DMS79 treated with DMSO at 0.1 percent for 48 hours (cell line): ENCODE measurements at places on chromosomes 12 and 14.
A peak's percentile ranks its signal among the peaks of the same experiment; 100 is the strongest.

DNA sequence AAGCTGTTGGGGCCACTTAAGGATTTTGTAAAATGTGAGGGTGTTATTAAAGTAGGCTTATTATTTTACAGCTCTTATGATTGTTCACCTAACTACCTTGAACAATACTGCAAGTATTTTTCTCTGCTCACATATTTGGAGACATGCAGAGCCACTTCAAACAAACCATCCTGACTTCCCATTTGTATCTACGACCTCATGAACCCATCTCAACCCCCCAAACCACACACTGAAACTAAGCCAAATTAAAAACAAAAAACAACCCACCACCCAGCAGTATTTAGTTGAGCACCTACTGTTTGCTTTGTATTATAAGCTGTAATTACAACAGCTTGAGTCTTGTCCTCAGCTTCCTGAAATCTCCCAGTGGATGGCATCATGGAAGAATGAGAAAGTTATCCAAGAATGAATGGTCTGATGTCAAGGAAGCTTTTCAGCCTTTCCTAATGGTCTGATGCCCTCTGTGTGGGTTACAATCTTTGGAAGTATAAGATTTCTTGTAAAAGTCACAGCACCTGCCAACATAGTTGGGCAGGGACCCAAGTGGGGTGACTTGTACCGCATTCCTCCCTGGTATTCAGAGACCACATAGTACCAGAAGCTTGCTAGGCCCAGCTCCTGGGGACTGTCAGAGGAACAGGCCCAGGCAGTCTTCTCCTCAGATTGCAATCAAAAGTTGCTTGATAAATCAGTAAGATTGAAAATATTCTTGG is 416.6 kb downstream of the ZFP36L1 start:
- DNase-seq, result no peak

DNA sequence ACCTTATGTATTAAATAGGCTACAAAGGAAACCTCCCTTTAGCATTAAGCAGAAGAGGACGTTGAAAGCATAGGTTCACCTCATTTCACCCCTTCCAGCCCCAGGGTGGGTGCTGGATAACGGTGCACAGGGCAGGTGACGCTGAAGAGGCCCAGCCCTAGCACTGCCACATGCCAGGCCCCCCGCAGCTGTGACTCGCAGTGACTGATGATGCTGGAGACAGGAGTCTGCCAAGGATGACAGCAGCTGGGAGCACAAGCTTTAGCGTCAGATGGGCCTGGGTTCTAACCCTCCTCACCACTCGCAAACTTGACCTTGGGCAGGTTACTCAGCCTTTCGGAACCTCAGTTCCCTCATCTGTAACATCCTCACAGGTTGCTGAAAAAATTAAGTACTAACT is 76.7 kb downstream of the TBK1 start:
- DNase-seq, result no peak

GRCh38 chr12:45974171-45974719 is 16.1 kb downstream of the SCAF11 start:
- no peak for DNase-seq

- no peak for DNase-seq
Measured at GRCh38 chr12:19849208-19849607, 409.9 kb downstream of the AEBP2 start.

DNA sequence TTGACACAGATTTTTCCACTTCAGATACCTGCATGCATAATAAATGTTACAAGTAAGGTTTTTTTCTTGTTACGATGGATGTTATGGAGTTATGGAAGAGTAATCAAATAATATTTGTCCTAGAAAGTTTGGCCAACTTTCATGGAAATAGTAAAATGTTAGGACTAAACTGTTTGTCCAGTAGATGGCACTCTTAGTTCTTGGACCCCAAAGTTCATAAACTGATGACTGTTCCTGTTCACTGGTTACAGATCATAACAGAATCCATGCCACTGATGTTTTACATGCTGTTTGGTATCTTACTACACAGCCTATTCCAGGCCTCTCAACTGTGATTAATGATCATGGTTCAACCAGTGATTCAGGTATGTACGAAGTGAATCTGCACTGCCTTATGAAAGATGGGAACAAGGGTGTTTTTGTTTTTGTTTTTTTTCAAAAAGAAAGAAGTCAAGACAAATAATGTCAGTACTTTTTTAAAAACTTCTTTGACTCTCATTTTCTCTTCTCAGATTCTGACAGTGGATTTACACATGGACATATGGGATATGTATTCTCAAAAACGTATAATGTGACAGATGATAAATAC is 48.8 kb upstream of the SLCO1C1 start:
- DNase-seq, result no peak

GRCh38 chr14:89330236-89331002 is 86.6 kb downstream of the FOXN3 start:
- no peak for DNase-seq

GRCh38 chr14:64879635-64880220 is at the start of gene SPTB:
Gene SPTB, minus strand, starts transcription at chr14:64879907. Its CDS starts 56,813 bp downstream, at chr14:64823094.
- DNase-seq, result peak; percentile 77

- no peak for DNase-seq
Measured at GRCh38 chr12:69196302-69197288, 42.8 kb upstream of the CPSF6 start.

DNA sequence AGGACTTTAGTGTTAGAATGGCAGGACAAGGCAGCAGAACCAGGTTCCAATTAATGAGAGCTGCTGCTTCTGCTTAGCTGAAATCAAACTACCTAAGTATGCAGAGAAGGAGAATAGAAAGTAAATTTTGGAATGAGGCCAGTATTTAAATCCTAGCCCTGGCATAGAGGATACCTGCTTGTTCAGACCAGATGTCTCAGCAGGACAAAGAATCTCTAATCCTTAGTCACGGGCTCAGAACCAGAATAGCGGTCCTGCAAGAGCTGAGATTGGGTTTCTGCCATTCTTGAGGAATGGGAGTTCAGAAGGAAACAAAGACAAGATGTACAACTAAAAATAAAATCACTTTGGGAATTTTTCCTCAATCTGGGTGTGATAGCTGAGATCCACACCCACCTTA is 550.8 kb upstream of the TMEM132C start:
- peak; percentile 50 for DNase-seq

- peak; percentile 30 for DNase-seq
Measured at GRCh38 chr14:23577004-23577681, 1.4 kb downstream of the JPH4 start.

GRCh38 chr12:125540580-125541204 is 475.5 kb downstream of the AACS start:
- no peak for DNase-seq

DNA sequence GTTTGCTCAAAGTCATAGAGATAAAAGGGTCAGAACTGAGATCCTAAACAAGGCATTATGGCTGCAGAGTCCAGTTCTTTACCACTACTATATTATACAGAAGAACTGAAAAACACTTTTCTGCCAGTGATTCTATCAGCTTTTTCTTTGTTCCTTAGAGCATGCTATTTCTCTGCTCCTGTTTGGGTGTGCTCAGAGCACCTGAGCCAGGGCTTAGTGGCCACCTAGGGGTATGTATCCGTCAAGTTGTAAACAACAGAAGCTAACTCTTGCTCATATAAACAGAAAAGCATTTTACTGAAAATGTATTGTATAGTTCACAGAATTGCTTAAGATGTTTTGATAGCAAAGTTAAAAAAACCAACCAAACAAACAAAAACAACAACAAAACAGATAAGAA is 470.8 kb downstream of the SLC16A7 start:
- DNase-seq, result no peak
